ENCODE measurements at places on chromosomes 4 and X. TPM values are rescaled to one million over a fixed set of nuclear protein-coding genes. Genes with fewer than 3 reads are reported as not detected.

The PDLIM3 gene
- total RNA-seq, result 265 TPM

The HERC5 gene
- 1.9 TPM for total RNA-seq

The GPR34 gene
- 2.0 TPM for total RNA-seq

The MAGEA2B gene
- total RNA-seq, result not detected

The TCP11X2 gene
- not detected for total RNA-seq

The LANCL3 gene
- total RNA-seq, result 0.75 TPM

The CC2D2A gene
- total RNA-seq, result 9.0 TPM

The LRAT gene
- 0.16 TPM for total RNA-seq

The CDS1 gene
- total RNA-seq, result not detected

The RELL1 gene
- 40.6 TPM for total RNA-seq

The AFAP1 gene
- 8.7 TPM for total RNA-seq

The TLR10 gene
- total RNA-seq, result 0.22 TPM

The TMEM154 gene
- total RNA-seq, result 1.6 TPM

The ASB12 gene
- 4.1 TPM for total RNA-seq

The UPF3B gene
- total RNA-seq, result 2.9 TPM

The SH3RF1 gene
- total RNA-seq, result 15.6 TPM

The UGT2B11 gene
- total RNA-seq, result not detected

The USP27X gene
- 2.3 TPM for total RNA-seq

The HELT gene
- not detected for total RNA-seq

The TMPRSS11D gene
- not detected for total RNA-seq

The TBC1D25 gene
- total RNA-seq, result 16.5 TPM

The STATH gene
- total RNA-seq, result not detected

The DDX3X gene
- 214 TPM for total RNA-seq

The FOXR2 gene
- not detected for total RNA-seq

The ELF4 gene
- total RNA-seq, result 3.7 TPM

The TRIM75 gene
- total RNA-seq, result not detected

The EGF gene
- 11.7 TPM for total RNA-seq

The GAGE12C gene
- total RNA-seq, result not detected

The SSX4 gene
- total RNA-seq, result not detected

The ZDHHC15 gene
- total RNA-seq, result 2.0 TPM
